ENCODE measurements at places on chromosomes 1 and 21. TPM values are rescaled to one million over a fixed set of nuclear protein-coding genes. Genes with fewer than 3 reads are reported as not detected.

Gene UBL4B
- not detected for total RNA-seq

Gene RIMS3
- total RNA-seq: 1.1 TPM

Gene RAP1GAP
- total RNA-seq: 1.1 TPM

Gene DISP3
- total RNA-seq: 0.68 TPM

Gene CDCA8
- 3.3 TPM for total RNA-seq

Gene F13B
- not detected for total RNA-seq

Gene CRYAA
- total RNA-seq: not detected

Gene GBP2
- 117 TPM for total RNA-seq

Gene RAB42
- not detected for total RNA-seq

Gene AMY1A
- not detected for total RNA-seq

Gene PAX7
- not detected for total RNA-seq

Gene RAD54L
- total RNA-seq: 1.8 TPM

Gene FNDC5
- total RNA-seq: not detected

Gene PRKCZ
- total RNA-seq: 25.1 TPM

Gene NR5A2
- not detected for total RNA-seq

Gene HIPK1
- total RNA-seq: 238 TPM

Gene TRIM17
- total RNA-seq: 8.4 TPM

Gene INAVA
- 0.13 TPM for total RNA-seq

All from natural killer cell (primary cell).